ENCODE measurements at places on chromosomes 12 and 14. TPM values are rescaled to one million over a fixed set of nuclear protein-coding genes. Genes with fewer than 3 reads are reported as not detected.

DNA sequence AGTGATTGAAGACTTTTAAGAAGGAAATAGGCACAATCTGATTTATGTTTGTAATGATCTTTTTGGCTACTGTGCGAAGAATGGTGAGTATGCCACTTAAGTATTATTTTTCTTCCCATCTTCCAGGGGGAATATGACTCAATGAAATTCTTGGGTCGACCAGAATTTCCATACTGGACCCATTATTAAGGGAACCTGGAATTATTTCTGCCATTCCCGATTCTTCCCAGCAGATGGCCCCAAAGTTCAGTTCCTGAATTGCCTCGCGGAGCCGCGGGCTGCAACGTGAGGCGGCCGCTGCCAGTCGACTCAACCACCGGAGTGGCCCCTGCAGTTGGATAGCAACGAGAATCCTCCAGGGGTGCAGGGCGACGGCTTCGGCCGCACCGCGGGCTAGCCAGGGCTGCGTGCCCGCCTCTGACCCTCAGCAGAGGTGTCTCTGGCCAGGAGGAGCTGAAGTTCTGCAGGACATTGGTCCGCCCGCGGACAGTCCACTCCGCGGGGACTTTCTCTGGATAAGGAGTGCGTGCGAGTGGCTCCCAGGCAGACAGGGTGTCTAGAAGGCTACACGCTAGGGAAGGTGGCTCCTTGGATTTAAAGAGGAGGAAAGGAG lies 628 bp upstream of the TSHR start:
- DNase-seq, result peak; percentile 81

DNA sequence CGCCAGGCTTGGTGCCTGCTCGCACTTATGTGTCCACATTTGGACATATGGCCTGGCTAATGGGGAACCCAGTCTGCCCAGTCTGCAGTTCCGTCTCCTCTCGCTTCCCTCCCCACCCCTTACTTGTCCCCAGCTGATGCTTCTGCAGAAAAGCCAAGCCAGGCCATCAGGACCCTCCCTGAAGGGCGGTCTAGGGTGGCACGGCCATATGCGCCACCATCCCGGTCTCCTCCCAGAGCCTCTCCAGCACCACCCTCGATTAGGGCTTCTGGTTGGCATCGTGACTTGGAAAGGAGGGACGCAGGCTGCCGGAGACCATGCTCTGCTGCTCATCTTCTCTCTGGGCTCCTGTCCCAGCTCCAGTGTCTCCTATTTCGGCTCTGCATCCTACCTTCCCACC lies 54.6 kb downstream of the CALM1 start:
- no peak for DNase-seq

Gene POLE2
- 25.7 TPM for total RNA-seq

GRCh38 chr12:92634730-92635129 lies 68.1 kb upstream of the PLEKHG7 start:
- no peak for DNase-seq

- DNase-seq, result no peak
Measured at GRCh38 chr14:95268350-95268749, 51.4 kb downstream of the CLMN start.

Gene SNRPF
- total RNA-seq, result 77.1 TPM

- no peak for DNase-seq
Measured at GRCh38 chr14:105095236-105095805, 30.1 kb upstream of the GPR132 start.

Gene TBX3
- 0.07 TPM for total RNA-seq

DNA sequence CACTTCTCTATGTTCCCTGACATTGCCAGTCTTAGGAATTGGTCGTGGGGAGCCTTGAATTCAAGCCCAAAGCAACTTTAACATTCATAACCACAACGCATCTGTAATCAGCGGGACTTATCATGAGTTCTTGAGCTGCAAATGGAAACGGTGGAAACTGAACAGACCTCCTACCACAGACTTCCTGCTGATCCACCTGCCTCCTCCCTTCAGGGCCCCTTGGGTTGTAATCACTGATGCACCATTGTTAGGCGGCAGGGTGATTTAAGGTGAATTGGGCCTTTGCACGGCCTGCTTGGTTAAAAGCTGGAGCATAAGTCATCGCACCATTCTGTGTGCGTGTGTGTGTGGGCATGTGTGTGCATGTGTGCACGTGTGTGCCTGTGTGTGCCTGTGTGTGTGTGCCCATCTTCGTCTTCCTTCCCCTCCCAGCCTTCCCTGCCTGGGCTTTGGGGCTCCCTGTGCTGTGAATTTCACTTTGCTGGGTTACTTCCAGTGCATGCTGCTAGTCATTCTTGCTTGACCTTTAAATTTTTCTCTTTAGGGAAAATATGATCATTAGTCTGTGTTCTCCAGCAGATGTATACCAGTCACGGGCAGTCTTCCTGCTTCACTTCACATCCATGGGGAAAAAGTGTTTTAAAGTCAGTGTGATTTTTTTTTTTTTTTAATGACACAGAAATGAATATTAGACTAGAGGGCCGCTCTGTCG lies 29.1 kb downstream of the CHST11 start:
- no peak for DNase-seq

DNA sequence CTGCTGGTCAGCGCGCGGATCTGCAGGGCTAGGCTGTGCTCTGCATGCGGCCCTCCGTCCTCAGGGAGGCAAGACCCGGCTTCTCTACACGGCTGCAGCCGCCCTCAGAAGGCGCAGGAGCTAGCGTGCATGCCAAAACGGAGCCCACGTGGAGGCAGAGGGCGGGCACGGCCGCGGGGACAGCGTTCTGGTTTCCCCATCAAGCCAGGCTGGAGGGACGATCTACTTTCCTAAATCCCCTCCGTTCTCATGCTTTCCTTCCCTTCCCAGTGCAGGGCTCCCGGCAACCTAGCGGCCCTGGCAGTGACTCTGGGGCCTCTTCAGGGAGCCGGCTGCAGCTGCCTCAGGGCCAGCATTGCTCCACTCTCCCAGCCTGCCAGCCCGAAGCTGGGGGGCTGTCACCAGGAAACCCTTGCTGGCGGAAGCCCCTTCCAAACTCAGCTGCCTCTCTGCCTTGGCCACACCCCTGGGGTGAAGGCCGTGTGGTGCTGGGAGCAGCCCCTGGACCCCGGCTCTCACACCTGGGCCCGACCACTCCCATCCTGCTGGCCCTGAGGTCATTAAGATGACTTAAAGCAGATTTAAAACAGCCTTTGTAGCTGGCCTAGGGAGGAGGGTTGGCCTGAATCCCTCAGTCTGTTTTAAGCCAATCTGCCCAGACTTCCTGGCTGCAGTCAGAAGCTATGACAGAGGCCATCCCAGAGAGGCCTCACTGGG lies 9.2 kb upstream of the GOLGA3 start:
- no peak for DNase-seq

DNA sequence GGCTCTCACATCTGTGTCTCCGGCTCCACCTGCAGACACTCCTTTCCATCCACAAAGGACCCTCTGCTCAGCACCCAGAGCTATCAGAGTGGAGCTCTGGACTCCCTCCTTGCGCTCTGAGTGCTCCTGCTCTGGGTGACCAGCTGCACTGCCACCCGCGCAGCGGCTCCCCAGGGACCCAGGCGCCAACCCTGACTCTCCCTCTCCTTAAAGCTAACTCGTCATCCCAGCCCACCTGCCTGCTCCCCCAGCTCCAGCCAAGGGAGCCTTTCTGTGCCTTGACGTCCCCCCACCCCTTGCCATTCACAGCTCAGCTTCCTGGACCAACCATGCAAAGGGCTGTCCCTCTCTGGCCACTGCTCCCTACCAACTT lies 99.0 kb downstream of the SETD3 start:
- DNase-seq, result no peak

GRCh38 chr14:68421116-68421515 lies 371.8 kb downstream of the ZFP36L1 start:
- no peak for DNase-seq

Gene RNFT2
- total RNA-seq, result 29.5 TPM

DNA sequence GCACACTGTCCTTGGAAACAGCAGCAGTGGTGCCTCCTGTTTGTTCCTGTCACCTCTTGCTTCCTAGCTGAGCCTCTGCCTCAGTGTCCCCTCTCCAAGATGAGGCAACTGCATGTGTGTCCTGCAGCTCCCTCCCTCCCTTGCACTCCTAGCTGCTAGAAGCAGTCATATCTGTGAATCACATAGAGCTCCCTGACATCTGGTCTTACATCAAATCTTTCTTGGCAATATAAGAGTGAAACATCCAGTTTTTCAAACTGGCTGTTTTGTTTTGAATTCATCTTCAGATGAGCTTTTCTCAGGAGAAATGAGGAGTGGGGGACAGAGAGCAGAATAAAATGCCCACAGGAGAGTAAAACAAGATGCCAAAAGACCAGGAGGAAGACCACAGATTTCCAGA lies 103.7 kb downstream of the VCPKMT start:
- no peak for DNase-seq

GRCh38 chr12:103813949-103814348 lies 27.1 kb downstream of the NT5DC3 start:
- DNase-seq, result no peak

Gene SPTB
- total RNA-seq, result 2.3 TPM

DNA sequence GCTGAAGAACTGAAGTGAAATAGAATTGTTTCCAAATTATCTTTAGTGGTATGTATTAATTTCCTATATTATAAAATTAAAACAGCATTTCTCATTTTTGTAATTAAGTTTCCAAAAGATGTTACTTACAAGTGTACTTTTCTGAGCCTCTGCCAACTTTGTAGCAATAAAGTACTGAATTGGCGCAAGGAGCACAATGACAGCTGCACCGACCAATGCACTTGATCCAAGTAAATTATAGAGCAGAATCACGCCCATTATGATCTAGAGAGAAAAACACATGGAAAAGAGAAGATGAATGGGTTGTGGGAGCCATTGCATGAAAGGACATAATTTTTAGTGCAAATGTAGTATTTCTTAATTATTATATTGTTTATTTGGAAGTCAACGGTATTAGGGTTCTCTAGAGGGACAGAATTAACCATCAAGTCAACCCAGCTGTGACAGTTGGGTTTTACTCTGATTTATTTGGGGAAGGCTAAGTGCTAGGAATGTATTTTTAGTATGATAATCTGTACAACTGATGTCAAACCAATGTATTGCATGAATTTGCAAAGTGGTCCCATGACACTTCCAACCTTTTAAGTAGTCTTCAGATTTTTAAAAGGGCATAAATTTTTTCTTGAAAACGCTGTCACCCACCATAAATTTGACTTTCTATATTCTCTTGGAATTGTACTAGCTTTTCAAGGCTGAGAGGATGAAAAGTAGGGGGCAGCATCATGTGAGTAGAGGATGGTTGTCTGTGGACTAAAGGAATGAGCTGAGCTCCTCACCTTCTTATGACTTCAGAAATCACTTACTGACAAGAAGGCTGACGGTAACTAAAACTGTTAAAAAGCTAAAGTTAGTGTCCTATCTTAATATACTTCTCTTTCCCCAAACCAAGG lies 33.0 kb downstream of the ABCC9 start:
- no peak for DNase-seq

DNA sequence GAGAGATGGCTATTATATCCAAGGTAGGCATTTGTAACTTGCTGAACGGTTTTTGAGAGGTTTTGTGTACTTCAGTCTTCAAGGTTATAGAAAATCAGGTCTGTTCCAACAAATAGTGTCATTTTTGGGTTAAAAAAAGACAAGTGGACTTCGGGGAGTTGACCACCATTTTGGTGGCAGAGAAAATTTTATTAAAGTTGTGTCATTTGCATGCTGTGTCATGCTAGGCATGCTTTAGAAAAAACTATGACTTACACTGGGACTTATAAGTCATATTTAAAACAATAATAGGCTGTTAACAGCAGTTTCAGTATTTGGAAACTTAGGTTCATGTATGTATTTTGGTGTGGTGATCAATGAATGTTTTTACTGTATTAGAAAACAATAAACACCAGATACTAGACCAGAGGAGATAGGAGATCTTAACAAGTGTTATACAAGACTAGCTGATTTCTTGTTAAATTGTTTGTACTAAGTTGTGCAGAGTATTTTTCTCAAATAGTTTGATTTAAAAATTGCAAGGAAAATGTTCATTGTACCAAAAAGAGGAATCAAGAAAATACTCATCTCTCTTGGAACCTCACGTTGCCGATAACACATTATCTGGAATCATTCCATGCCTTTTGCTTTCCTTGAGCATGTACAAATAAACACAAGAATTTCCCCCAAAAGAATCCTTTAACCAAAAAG lies 1.4 kb downstream of the RAN start:
- no peak for DNase-seq

- DNase-seq, result no peak
Measured at GRCh38 chr12:27190761-27191160, 53.3 kb upstream of the STK38L start.

Gene IGF1
- total RNA-seq, result not detected

DNA sequence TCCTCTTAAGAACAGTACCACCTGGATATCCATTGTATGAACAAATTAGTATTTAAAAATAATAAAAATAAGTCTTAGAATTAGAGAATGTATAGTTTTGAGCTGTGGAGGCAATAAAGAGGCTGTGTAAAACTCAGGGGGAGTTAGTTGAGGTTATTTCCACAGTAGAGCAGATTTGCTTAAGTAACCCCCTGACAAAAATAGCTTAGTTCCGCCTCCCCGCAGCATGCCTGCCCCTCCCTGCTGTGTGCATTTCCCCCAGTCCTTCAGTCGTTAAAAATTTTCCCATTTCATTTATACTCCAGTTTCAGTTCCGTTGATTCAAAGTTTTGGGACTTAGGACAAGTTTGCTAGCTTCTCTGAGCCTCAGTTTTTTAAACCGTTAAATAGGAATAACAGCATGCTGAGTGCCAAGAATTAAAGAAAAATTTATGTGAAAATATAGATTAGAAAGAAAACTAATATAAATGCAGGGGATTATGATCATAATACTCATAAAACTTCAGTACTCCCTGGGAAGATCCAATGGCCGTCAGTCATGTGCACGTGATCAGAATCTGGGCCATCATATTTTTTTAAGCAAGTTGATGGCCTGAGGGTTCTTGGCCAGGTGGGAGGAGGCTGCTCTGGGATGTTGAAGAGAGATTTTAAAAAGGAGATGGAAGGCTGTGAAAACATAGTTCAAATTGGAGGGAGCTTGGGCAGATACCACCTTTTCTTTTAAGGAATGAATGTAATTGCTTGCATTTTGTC lies 14.5 kb upstream of the SLC38A2 start:
- DNase-seq, result peak; percentile 61

DNA sequence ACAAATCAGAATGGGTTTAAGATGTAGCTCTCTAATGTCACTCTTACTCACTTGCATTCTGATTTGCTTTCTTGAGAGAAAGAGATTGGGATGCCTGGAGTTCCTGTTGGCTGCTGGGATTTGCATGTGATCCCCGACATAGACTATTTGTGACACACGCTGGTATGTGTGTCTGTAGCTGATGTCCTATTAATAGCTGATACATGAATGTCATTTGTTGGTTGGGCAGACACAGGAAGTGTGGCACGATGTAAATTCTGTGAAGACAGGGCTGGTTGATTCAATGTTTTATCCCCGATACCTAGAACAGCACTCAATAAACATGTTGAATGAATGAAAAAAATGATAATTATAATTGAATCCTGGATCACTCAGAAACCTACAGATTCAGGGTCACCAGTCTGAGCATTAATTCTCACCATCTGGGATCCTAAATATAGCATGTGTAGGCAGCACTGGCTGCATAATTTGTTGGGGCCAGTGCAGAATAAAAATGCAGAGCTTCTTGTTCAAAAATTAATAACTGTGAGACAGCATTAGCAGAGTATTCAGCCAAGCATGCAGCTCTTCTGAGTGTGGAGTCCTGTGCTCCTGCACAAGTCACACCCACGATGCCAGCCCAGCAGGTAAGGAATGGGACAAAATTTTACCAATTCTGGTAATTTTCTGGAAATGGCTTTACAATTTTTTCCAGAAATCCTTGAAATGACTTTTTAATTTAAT lies 35.5 kb upstream of the SOCS2 start:
- DNase-seq, result no peak

GRCh38 chr14:104316121-104316722 lies 177.8 kb downstream of the KIF26A start:
- no peak for DNase-seq

GRCh38 chr14:101192661-101193000 lies 289.1 kb upstream of the RTL1 start:
- no peak for DNase-seq
